Esophagus squamous epithelium (tissue), 5 donors: ENCODE measurements at places on chromosomes 6 and 20.
A peak's percentile ranks its signal among the peaks of the same experiment; 100 is the strongest.

GRCh38 chr20:57309544-57310115 is 20.0 kb upstream of the SPO11 start:
- DNase-seq, result no peak

- DNase-seq, result no peak
Measured at GRCh38 chr6:1574890-1575209, 34.9 kb upstream of the FOXC1 start.

DNA sequence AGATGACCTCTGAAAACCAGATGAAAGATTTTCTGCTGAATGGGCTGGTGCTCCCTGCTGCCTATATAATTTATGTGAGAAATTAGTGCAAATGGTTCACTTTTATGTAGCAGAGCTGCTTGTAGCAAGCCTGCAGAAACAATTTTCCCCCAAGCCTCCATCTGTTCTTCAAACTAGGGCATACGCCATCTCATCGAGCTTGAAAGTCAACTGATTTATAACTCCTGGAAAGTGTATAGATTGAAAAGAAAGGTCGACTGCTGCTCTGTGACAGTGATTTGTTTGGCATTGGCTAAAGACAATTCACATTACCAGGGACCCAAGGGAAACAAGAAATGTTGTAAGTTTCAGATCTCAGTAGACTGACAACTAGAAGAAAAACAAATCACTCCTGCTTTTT is 93.3 kb downstream of the PACRG start:
- DNase-seq, result no peak

DNA sequence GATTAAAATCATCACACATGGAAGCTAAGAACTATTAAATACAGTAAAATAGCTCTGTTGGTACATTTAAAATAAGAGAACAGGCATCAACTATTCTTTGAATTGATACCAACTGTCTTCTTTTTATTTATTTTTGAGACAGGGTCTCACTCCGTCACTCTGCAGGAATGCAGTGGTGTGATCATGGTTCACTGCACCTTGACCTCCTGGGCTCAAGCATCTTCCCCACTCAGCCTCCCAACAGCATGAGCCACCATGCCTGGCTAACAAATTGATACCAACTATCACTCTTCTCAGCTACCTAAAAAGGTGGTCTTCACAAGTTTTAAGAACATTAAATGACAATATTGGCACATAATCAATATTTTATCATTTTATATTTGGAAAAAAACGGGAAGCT is 7.8 kb upstream of the PNISR start:
- DNase-seq, result no peak

DNA sequence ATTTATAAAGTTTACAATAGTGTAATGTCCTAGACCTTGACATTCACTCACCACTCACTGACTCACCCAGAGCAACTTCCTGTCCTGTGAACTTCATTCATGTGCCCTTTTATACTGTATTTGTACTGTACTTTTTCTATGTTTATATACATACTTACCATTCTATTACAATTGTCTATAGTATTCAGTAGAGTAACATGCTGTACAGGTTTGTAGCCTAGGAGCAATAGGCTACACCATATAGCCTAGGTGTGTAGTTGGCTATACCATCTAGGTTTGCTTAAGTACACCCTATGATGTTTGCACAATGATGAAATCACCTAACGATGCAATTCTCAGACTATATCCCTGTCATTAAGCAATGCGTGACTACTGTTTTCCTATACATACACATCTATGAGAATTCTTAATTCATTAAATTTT is 17.5 kb downstream of the EDEM2 start:
- DNase-seq, result no peak

DNA sequence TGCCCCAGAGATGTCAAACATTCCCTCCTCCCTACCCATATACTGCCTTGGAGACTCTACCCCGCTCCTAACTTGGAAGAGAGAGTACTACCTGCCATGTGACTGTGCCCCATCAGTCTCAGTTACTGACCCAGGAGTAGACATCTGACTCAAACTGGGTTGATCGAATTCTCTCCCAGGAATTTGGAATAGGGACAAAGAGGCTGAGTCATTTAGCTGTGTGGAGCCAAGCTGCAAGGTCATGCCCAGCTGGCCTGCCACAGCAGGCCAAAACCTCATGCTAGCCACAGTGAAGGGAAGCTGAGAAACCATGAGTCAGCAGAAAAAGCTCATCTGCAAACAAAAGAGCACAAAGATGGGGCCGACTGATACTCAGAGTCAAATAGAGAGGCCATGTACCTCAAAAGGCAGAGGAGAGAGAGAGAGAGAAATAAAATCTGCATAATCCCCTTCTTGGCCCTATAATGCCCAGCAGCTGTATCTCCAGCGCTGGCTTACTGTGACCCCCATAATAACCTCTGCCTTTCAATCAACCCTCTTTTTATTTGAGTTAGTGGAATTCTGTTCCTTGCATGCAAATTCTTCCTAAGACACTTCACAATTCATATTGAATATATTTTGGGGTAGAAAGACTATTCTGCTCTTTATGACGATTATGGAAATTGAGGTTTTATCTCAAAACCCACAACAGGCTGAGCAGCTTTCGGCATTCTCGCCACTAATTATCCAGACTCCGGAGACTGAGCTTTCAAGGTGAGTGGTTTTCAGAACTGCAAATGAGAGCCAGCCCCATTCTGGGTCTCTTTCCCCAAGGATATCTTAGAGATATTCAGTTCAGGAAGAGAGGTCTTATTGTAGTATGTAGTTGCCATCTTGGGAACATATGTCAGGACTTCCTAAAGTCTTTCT is 21.4 kb upstream of the AKIRIN2 start:
- peak; percentile 12 for DNase-seq

DNA sequence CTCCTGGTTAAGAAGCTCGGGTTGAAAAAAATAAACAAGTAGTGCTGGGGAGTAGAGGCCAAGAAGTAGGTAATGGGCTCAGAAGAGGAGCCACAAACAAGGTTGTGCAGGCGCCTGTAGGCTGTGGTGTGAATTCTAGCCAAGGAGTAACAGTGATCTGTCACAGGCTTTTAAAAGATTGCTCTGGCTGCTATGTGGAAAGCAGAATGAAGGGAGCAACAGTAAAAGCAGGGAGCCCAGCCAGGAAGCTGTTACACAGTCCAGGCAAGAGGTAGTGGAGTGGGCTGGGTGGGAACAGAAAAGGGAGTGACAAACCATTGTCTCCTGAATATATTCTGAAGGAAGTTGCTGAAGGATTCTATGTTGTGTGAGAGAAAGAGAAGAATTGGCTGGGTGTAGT is 2.0 kb downstream of the HFE start:
- DNase-seq, result no peak

GRCh38 chr6:30806581-30807183 is 62.3 kb upstream of the IER3 start:
- no peak for DNase-seq

DNA sequence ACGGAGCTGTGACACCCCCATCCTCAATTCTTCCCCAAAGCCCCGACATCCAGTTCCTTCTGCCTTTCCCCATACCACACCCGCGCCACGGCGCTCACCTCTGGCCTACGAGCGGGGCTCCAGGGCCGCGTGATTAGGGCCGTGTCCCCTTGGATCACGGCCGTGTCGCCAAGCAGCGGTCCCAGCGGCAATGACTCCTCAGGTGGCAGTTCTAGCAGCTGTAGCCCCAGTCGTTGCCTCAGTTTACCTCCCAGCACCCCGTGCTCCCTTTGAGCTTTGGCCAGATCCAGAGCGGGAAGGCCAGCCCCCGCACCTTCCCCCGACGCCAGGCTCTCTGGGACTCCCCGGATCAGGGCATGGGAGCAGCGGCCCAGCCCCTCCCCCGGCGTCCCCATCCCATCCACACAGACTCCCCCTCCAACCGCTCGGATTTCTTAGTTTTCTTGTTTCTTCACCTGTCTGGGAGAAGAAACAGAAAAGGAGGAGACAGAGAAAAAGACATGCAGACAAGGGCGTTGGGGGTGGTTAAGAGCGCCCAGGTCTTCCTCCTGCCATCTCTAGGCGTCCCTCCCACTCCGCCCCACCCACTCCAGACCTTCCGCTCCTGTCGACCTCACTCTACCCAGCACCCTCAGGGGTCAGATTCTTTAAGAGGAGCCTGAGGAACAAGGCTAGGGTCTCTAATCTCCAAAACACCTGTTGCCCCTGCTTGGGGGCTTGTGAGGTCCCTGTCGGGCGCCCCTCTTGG is at the start of gene DDAH2:
TSS of gene DDAH2 (minus strand) at position 533 of the 748 bp plus-strand sequence. CDS start at position 395, 138 bp downstream.
- no peak for DNase-seq

DNA sequence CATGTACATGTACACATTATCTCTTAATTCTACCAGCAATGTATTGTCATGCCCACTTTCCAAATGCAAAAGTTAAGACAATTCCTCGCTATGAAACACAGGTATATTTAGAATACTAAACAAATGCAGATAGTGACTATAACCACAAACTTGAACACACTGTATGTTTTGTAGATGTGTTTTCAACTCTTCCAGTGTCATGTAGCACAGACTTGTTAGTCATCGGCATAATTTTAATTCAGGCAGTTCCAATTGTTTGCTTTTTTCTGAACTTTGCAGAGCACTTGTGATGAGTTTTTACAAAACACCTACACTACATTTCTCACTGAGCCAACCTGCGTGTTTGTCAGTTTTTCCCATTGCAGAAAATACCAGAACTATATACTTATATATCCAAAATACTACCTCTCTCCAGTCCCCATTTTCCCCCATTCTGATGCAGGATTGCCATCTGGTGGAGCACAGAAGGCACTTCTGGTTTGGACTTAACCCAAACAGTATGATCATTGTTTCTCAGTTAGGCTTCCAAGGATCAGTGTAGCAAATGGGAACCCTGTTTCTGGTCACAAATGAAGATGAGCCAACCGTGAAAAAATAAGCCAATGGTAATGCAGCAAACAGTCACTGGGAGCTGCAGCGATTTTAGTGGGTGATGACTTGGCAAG is 143.4 kb downstream of the ADGRB3 start:
- no peak for DNase-seq

DNA sequence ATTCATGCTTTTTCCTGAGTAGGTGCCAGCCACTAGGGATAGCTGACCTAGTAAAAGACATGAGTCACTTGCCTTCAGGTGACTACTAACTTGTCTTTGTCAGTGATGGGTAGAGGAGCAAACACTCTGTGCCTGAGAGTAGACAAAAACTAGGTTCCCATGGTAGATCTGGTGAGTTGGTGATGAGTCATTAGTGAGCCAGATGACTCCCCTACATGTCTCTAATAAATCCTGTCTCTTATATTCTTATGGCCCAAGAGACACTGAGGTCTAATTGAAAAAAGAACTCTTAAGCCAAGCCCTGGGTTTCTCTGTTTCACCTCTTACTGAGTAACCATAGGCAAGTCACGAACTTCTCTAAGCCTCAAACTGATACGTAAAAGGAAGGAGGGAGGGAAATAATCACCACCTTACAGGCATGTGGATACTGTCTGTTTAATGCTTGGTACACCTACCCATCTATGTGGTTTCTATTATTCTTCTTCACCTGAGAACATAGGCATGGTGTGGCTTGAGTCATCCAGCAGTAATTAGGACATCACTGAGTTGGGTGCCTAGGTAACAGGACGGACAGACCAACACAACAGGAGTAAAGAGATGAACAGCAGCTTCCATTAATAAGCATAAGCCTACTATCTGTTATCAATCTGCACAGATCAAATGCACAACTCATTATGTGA is 20.3 kb downstream of the TTPAL start:
- DNase-seq, result no peak

GRCh38 chr6:163900570-163900969 is 486.1 kb downstream of the QKI start:
- DNase-seq, result no peak

DNA sequence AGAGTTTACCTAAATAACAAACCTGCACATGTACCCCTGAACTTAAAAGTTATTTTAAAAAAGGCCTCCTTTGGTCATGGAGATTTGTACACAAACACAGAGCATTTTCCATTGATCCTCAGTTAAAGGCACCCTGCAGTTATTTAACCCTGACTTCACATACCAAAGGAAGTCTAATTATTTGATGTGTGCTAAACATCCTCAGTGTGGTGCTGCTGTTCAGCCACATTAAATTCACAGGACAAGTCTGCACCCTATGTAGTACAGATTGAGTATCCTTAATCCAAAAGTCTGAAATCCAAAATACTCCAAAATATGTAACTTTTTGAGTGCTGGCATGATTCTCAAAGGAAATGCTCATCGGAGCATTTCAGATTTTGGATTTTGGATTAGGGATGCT is 21.4 kb downstream of the KCNQ5 start:
- DNase-seq, result no peak

DNA sequence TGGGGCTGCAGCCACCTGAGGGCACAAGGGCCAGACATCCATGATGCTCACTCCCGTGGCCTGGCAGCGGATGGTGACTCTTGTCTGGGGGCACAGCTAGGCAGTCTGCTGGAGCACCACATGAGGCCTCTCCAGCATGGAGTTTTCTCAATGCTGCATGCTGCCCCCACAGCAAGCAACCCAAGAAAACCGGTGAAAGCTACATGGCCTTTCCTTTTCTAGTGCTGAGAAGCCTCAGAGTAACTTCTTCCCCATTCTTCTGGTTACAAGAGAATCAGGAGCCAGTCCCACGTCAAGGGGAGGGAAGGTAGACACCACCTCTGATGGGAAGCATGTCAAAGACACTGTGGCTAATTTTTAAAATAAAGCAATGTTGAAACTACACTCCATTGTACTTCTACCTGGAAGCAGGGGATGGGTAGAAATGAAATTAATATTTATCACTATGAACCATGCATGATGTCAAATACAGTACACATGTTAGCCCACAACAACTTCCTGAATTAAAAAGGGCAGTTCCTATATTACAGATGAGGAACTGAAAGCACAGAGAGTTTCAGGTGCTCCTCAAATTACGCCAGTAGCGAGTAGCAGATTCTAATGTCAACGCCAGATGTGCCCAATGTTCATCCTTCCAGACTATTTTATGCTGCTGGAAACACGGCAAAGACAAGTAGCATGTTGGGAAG is 101.5 kb downstream of the LAMP5 start:
- no peak for DNase-seq

DNA sequence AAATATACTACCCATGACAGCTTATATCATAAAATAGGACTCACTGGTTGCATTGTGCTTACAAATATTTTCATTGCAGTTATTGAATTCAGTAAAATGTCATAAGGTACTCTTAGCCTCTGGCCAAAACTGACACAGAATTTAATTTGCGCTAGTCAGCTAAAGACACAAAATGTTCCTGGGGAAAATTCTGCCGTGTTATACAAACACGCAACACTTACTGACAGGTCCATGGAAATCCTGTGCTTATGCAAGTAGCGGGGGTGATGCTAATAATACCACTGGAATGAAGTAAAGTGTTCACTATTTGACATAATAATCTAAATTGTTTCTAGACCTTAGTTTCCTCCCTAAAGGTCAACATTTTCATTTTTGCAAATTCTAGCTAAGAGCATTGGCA is 354.4 kb upstream of the RSPO3 start:
- DNase-seq, result no peak

- DNase-seq, result no peak
Measured at GRCh38 chr20:38935967-38936407, 9.8 kb downstream of the FAM83D start.

DNA sequence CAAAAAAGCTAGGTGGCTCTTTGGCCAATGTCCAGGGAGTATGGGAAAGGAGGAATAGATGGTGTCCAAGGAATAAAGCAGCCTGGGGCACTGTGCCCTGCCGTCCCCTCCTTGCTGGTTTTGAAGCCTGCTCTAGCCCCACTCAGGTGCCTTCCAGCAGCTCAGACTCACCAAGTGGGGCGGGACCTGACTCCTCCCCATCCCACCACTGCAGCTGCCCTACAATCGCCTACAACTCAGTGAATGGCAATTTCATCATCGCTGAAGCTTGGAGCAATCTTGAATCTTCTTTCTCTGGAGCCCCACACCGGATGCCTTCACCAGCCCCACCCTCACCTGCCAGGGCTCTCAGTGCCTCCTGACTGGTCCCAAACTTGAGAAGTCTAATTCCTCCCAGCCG is 56.4 kb upstream of the NXT1 start:
- DNase-seq, result no peak

- DNase-seq, result no peak
Measured at GRCh38 chr6:155260686-155261085, 3.1 kb upstream of the CLDN20 start.
